ENCODE measurements at places on chromosomes 2 and 18.
A peak's percentile ranks its signal among the peaks of the same experiment; 100 is the strongest.

DNA sequence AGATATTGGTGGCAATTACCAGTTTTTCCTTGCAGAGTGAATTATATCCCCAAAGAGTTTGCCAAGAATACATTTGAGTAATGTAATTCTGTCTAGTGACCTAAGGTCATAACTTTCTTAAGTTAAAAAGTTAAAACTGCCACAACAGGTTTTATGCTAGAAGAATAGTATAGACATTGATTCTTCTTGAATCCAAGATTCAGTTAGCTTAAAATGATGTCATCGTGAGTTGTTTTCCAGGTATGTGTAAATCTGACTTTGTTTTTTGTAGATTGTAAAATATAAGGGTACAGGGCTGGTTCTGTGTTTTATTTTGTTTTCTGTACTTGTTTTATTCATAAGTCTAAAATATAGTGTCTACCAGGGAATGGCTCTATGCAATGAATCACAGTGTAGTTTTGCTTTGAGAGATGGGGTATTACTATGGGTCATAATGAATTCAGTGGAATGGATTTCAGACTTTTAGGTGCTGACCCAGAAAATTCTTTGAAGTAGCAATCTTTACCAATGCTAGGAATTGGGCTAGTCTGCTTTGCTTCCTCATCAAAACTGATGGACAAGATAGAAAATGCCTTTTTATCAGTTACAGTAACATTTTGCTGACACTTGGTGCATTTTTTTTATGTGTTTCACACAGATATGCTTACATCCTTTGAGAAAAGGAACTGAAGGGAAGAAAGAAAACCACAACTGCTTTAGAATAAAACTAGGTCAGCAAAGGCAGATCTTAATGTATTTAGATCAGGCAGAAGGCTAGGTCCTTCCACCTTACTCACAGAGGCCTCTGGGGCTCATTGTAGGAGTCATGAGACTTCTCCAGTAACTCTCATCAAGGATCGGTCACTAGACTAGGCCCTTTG lies 20.8 kb upstream of the MGAT5 start:
- peak; percentile 69 for DNase-seq

- no peak for DNase-seq
These were observed at the start of gene PTH2R for GRCh38 chr2:208406474-208407451. TSS of gene PTH2R (plus strand) at chr2:208406792. CDS start at chr2:208407044, 252 bp downstream.

- DNase-seq, result no peak
These were observed 11.0 kb downstream of the SLC4A3 start for GRCh38 chr2:219638217-219638947.

DNA sequence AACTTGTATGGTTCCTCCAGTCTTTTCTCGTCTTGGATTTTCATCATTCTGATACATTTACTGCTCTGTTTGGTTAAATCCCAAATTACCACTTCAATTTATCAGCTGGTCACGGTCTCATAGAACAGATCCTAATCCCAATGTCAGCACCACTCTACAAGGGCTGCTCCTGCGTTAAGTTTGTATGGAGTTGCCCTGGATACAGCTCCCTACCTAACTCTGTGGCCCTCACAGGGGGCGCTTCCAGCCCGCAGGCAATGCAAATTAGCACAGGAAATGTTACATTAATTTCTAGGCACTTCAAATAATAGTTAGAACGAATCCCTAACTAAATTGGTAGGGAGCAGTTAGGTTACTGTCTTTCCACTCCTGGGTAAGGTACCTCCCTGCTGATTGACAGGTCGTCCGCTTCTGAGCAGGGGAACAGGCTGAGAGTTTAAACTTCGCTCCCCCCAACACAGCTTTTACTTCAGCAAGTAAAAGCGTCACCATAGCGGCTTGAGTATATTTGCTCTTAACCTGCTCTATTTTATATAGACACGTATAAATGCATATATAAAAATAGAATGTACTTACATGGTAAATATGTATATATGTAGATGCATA lies 238.5 kb upstream of the FANCL start:
- no peak for DNase-seq
